ENCODE measurements at places on chromosomes 6 and 20.

GRCh38 chr6:91720324-91720723, 1133.5 kb upstream of the MAP3K7 start:
- DNase-seq = no peak

GRCh38 chr20:50321797-50322480, 131.3 kb downstream of the CEBPB start:
- no peak for DNase-seq

- DNase-seq = no peak
Measured at GRCh38 chr20:60573003-60573680, 614.9 kb downstream of the CDH26 start.

DNA sequence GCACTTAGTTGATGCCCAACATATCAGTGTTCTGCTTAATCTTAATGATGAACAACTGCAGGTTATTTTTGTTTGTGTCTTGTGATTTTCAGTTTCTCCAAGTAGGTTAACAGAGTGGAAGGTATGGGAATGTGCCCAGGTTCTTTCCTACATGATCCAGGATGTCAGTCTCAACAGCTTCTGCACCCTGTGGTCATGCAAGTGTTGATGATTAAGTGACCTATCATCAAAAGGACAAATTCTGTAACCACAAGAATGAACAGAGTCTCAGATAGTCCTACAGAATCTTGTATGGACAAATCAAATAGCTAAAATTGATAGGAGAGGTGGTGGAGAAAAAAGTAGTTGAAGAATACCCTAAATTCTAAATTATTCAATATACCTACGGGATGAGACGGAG, 26.1 kb downstream of the MAN1A1 start:
- DNase-seq = no peak

- no peak for DNase-seq
Measured at GRCh38 chr20:6635034-6635736, 132.3 kb upstream of the BMP2 start.

DNA sequence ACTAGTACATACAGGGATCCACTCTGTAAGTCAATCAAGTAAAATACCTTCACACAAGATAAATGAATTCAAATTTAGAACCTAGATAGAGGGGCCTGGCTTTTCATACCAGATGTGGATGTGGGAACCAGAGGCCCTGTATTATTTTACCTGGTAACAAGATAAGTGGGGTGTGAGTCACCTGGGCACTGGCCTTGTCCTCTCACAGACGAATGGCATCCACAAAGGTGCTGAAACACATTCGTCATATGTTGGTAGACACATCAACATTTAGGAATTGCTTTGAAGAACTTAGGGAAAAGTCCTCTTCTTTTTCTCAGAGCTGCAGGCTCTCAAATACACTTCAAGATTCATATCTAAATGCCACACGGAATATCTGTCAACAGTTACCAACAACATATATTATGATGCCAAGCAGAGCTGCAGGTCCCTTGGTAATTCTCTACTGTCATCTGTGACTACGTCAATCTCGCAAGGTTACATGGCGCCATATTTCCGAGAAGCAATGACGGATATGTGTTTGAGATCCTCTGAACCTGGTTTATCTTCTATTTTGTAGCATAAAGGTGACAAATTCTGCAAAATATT, 618.6 kb downstream of the EPM2A start:
- no peak for DNase-seq

- no peak for DNase-seq
Measured at GRCh38 chr20:34210271-34210670, 31.0 kb upstream of the ASIP start.

GRCh38 chr6:108983151-108983550, 111.5 kb downstream of the SESN1 start:
- DNase-seq = no peak

DNA sequence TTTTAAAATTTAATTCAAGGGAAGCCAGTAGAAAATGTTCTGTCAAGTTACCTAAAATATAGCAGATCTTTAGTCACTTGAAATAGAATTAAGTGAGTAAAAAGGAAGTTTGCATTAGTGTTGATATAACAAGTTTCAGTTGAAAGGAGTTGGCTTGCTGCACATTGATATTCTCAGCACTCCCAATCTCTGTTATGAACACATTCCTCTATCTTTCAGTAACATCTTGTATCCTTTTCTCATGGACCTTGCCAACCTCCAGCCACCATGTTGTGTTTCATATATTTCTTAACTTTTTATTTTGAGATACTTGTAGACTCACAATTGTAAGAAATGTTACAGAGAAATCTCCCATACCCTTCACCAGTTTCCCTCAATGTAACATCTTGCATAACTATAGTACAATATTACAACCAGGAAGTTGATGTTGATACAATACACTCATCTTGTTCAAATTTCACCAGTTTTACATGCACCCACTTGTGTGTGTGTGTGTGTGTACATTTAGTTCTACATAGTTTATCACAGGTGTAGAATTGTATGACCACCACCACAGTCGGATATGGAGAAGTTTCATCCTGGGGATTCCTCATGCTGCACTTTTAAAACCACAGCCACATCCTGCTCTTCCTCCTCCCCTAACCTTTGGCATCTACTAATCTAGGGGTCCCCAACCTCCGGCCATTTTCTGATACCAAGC, 20.2 kb upstream of the PAQR8 start:
- DNase-seq = no peak

DNA sequence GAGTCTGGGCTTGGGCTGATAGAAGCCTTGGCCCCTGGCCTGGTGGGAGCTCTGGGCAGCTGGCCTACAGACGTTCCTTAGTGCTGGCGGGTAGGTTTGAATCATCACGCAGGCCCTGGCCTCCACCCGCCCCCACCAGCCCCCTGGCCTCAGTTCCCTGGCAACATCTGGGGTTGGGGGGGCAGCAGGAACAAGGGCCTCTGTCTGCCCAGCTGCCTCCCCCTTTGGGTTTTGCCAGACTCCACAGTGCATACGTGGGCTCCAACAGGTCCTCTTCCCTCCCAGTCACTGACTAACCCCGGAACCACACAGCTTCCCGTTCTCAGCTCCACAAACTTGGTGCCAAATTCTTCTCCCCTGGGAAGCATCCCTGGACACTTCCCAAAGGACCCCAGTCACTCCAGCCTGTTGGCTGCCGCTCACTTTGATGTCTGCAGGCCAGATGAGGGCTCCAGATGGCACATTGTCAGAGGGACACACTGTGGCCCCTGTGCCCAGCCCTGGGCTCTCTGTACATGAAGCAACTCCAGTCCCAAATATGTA, 957 bp upstream of the VEGFA start:
- DNase-seq = no peak

GRCh38 chr6:122400121-122400450, 634 bp downstream of the HSF2 start:
- no peak for DNase-seq

GRCh38 chr6:82249381-82250253, 2.1 kb upstream of the IBTK start:
- DNase-seq = no peak

DNA sequence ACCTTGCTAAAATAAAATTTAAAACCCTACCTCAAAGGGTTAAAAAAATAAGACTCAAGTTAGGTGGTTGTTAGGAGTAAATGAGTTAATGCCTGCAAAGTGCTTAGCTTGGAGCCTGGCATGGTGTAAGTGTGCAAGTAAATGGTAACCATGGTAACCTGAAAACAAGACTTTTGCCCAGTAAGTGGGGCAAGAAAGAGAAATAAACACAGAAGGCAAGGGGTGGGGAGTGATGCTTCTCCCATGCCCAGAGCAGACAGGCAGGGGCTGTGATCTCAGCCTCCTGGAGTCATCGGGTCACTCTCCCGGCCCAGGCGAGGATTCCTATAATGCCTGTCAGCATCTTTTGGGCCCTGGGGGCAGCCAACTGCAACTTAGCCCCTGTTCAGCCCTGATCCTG, 59.2 kb upstream of the SLC32A1 start:
- DNase-seq = no peak

GRCh38 chr6:84926189-84927155, 162.1 kb upstream of the TBX18 start:
- no peak for DNase-seq

DNA sequence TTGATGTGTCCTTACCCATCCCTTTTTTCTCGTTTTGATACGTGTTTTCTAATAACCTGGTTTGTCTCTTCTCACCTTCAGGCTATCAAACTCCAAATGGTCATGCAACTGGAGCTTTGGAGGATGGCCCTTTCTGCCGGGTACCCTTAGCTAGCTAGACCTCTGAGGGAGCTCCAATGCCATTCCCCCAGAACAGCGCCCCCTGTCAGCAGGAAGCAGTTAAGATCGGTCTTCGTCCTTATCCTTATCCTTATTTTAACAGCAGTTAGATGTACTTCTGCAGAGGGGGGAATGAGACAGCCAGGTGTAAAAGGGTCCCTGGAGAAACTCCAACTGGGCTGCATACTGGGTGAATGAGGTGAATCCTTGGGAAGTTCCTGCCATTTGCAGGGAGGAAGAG, 37.2 kb downstream of the SEL1L2 start:
- no peak for DNase-seq

GRCh38 chr6:6826095-6826901, 237.8 kb downstream of the LY86 start:
- no peak for DNase-seq

- DNase-seq = no peak
Measured at GRCh38 chr6:145964948-145965366, 799 bp upstream of the SHPRH start.

GRCh38 chr20:50387996-50388332, 122.2 kb upstream of the PTPN1 start:
- no peak for DNase-seq

GRCh38 chr6:39403304-39403703, 80.8 kb upstream of the KCNK16 start:
- no peak for DNase-seq

GRCh38 chr20:47719625-47720024, 65.7 kb downstream of the SULF2 start:
- no peak for DNase-seq

DNA sequence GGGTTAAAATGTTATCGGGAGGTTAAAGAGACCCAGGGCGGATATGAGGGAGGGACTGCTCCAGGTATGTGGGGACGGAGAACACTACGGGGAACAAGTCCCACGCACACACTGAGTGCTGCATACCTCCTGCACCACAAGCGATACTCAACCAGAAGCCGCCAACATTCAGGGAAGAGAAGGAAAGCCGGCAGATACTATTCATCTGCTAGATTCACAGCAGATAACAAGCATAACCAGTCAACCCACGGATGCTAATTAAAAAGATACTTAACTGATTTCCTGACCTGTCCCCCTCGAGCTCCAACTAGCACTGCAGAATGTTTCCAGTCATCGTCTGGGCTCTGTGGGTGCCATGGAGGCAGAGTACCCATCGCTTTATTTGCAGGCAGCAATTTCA, 45.1 kb upstream of the RPS6KA2 start:
- DNase-seq = no peak

GRCh38 chr6:13541496-13541895, 32.9 kb upstream of the SIRT5 start:
- no peak for DNase-seq

- DNase-seq = no peak
Measured at GRCh38 chr6:92329208-92329847, 1090.0 kb downstream of the EPHA7 start.

GRCh38 chr6:36862164-36862847, 12.3 kb downstream of the PPIL1 start:
- DNase-seq = no peak

DNA sequence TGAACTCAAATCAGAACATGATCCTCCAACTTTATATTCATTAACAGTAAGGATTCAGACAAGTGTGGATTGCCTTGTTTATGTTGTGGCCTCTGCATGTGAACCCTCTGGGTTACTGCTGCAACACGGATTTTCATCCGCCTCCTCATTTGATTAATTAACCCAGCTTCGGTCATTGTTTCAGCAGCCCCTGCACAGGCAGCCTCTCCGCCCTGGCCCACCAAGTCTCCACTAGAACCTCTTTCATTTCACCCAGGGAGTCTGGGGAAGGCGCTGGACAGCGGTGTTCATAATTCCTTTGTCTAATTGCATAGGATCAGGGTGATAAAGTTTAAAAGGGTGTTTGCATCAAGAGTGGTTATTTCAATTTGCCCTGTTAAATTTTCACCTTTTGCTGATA, 15.7 kb downstream of the NKX2-2 start:
- no peak for DNase-seq

DNA sequence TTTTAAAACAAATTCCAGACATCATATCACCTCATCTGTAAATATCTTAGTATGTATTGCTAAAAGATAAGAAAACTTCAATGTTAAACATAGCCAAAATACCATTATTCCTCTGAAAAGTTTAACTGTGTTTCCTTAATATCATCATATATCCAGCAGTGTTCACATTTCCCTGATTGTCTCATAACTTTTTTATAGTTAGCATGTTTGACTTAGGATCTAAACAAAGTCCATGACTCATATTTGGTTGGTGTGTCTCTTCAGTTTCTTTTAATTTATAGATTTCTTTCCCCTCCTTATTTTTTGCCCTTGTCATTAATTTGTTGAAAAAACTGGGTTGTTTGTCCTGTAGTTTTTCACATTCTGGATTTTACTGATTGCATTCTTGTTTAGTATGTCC, 163.0 kb downstream of the RPS12 start:
- no peak for DNase-seq

- no peak for DNase-seq
Measured at GRCh38 chr6:118509009-118509617, 39.0 kb upstream of the PLN start.

Measured in stimulated activated CD4-positive, alpha-beta T cell treated with anti-CD3 and anti-CD28 coated beads, Interleukin-1b, Interleukin-23, amount 100 ng/mL, for 1 hour (primary cell).